Activated CD4-positive, alpha-beta memory T cell treated with anti-CD3 and anti-CD28 coated beads for 36 hours (primary cell): ENCODE measurements at places on chromosomes 12 and 14. TPM values are rescaled to one million over a fixed set of nuclear protein-coding genes. Genes with fewer than 3 reads are reported as not detected.

DNA sequence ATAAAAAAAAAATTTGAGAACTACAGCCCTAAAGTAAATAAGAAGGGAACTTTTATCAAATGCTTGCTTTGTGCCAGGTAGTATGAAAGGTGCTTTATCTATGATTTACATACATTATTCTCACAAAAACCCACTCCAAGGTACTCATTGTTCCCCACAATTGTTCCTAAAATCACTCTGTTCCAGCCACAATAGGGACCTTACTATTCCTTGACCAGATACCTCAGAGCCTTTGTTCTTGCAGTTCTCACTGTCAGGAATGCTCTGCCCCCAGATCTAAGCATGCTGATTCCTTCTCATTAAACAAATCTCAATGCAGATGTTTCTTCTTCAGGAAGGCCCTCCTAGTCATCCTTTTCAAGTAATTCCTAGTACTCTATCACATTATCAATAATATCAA, 60.2 kb downstream of the PPP1R12A start:
- H3K27me3 ChIP-seq: no peaks in the 10 kb centered on the region
- H3K4me1 ChIP-seq: peaks cover 48% of the 10 kb centered on the region
- H3K27ac ChIP-seq: no peak overlapping the region
- no peak overlapping the region for H3K4me3 ChIP-seq
- peaks cover 32% of the 10 kb centered on the region for H3K36me3 ChIP-seq
- DNase-seq: no peak

Gene SLC5A8
- total RNA-seq: not detected

DNA sequence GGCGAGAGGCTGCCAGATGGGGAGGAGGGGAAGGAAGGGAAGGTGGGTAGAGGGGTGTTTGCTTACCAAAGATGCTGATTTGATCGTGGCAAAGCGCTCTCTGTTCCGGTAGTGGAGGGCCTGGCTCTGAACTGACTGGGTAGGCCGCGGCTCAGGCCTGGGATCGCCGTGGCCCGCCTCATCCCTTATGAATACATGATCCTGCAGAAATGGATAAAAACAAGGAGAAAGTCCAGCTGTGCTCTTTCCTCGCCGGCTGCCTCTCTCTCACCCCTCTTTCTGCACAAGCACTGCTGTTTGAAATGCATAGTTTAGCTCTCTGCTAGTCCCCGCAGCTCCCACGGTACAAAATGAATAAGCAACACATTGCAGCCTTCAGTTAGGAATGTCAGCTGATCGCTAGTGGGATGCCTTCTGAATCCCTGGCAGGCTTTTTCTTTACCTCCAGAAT, 53.8 kb downstream of the PEBP1 start:
- H3K27me3 ChIP-seq: no peaks in the 10 kb centered on the region
- no peak for DNase-seq
- H3K27ac ChIP-seq: no peak overlapping the region

DNA sequence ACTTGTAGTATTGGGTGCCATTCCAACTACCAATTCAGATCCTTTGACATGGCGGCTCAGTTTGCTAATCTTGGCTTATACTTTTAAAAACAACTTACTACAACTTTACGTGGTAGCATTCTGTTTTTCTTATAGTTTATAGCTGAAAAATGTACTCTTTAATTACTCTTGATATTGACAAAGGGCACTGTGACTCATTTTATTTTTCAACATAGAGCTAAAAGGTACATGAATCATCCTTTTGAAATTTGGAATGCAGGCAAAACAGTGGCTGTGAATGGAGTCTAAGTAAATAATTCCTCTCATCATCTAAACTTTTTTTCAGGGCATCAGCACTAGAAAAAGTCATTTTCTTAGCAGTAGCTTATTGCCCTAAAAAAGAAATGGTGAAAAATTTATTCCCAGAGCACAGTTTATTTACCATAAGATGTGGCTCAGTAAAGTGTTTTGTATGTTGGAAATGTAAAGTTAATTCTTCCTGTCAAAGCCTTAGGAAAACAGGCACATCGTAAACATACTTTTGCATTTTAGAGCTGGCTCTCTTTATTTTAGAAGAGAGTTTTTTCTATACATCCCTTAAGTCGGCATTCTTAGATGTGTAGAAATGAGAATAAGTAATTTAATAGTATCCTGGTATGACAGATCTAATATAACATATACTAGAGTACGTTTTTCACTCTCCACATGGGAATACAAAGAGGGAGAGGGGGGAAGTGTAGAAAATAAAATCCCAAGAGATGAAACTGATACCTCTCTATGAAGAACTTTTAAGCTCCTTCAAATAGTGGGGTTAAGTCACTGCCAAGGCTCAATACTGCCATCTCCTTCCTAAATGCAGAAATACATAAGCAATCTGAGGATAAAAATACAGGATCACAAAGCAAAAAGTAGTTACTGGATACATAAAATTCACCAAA, 55.2 kb downstream of the SLC25A21 start:
- no peak for DNase-seq
- no peaks in the 10 kb centered on the region for H3K27me3 ChIP-seq
- no peaks in the 10 kb centered on the region for H3K4me1 ChIP-seq

DNA sequence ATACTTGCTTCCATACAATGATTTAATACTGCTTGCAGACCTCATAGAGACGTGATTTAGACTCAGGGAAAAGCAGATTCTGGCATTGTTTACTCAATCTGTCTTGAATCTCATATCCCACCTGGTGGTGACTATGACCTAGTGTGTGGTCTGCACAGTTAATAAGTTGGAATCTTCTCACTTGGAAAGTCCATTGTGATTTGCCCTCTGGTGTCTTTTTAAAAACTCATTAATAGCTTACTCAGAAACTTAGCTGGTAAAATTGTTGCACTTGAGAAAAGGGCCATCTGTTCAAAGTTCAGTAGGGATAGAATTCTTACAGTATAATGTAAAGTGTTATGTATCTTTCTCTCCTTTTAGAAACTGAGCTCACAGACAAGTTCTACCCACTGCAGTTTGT, 106.0 kb downstream of the PELI2 start:
- no peaks in the 10 kb centered on the region for H3K27me3 ChIP-seq
- no peak for DNase-seq
- H3K36me3 ChIP-seq: peaks cover 1% of the 10 kb centered on the region
- H3K4me1 ChIP-seq: no peaks in the 10 kb centered on the region

- H3K36me3 ChIP-seq: no peaks in the 10 kb centered on the region
- no peak overlapping the region for H3K4me3 ChIP-seq
- peaks cover 18% of the 10 kb centered on the region for H3K4me1 ChIP-seq
- DNase-seq: no peak
- no peak overlapping the region for H3K27ac ChIP-seq
- peaks cover 5% of the 10 kb centered on the region for H3K27me3 ChIP-seq
These were observed 160.1 kb upstream of the TMPO start for GRCh38 chr12:98355322-98355721.

Gene LRFN5
- not detected for total RNA-seq

- peaks cover 20% of the 10 kb centered on the region for H3K27me3 ChIP-seq
- peak overlapping the region; percentile 8 for H3K27ac ChIP-seq
These were observed 15.7 kb downstream of the SMCO2 start for GRCh38 chr12:27462151-27462694.

Gene NEDD1
- 57.9 TPM for total RNA-seq

DNA sequence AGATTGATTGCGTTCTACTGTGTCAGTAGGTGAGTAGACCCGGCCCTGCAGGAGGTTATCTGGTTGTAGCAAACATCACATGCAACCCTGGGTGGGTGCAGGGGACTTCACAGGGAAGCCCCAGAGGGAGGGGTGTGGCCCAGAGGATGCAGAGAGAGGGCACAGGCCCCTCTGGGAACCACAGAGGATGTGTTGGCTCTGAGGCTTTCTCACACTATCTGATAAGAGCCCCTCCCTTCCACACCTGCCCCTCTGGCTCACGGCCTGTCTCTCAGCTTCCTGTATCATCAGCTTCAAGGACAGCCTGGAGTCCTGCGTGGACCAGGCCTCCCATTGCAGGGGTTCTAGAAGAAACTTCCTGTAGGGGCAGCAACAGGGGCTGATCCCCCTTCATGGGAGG, 101.9 kb downstream of the RIN3 start:
- peak overlapping the region; percentile 73 for H3K27ac ChIP-seq
- no peaks in the 10 kb centered on the region for H3K27me3 ChIP-seq
- H3K4me1 ChIP-seq: peaks cover 33% of the 10 kb centered on the region
- no peaks in the 10 kb centered on the region for H3K36me3 ChIP-seq
- peak overlapping the region; percentile 24 for H3K4me3 ChIP-seq

DNA sequence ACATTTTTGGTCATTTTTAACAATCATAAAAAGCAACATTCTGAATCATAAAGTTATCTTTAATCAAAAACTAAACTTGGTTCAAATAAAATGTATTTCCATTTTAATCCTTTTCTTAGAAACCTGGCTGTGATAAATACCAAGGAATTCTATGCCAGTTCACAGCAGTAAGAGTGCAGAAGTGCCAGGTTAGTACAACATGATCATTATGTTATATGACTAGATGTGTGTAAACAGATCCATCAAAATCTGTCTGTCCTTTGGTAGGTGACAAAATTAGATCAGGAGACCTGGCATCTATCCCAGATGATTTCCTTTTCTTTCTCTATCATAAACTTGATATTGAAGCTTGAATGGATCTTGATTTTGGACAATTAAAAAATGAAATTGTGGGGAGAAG, 200.6 kb upstream of the STXBP6 start:
- no peak overlapping the region for H3K27ac ChIP-seq
- H3K4me1 ChIP-seq: no peaks in the 10 kb centered on the region
- no peak for DNase-seq
- no peaks in the 10 kb centered on the region for H3K36me3 ChIP-seq

- no peak overlapping the region for H3K27ac ChIP-seq
- H3K36me3 ChIP-seq: no peaks in the 10 kb centered on the region
- H3K27me3 ChIP-seq: peaks cover 11% of the 10 kb centered on the region
- DNase-seq: no peak
- H3K4me3 ChIP-seq: no peak overlapping the region
These were observed 319.6 kb upstream of the RTL1 start for GRCh38 chr14:101223127-101223526.

DNA sequence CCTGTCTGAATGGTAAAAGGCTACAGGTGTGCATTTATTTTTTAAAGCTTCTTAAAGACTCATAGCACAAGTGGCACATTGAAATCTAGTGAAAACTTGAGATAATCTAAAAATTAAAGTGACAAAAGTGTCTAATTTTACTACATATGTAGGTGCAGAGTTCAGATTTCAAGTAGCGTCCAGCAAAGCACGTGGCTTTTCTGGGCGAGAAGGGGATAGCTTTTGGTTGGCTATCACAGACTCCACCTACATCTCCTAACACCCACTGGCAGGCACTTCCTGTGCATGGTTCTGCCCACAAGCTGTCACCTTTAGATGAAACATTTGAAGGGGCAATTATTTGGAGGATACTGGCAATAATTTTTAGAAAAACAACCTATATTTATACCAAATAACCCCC, 1.9 kb upstream of the PITPNM2 start:
- H3K27me3 ChIP-seq: peaks cover 4% of the 10 kb centered on the region
- no peak for DNase-seq
- H3K36me3 ChIP-seq: peaks cover 5% of the 10 kb centered on the region
- peaks cover 27% of the 10 kb centered on the region for H3K4me1 ChIP-seq

GRCh38 chr14:33737446-33737845, 213.4 kb downstream of the EGLN3 start:
- no peaks in the 10 kb centered on the region for H3K27me3 ChIP-seq
- no peak for DNase-seq
- peaks cover 5% of the 10 kb centered on the region for H3K4me1 ChIP-seq
- H3K27ac ChIP-seq: no peak overlapping the region
- H3K36me3 ChIP-seq: no peaks in the 10 kb centered on the region

DNA sequence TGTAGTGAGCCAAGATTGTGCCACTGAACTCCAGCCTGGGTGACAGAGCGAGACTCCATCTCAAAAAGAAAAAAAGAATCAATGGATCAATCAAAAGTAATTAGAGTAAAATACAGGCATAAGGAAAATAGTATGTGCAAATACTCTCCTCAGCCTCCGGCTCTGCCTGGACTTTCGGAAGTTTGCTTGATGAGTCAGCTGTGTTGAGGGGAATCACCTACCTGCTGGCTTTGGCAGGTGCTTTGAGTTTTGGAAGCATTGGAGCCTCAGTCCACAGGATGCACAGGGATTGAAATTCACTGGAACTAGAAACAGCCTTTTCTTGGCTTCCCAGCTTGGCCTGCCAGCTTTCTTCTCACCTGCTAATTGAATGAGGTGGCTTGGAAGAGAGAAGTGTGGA, 268.2 kb downstream of the PCNX1 start:
- H3K27ac ChIP-seq: no peak overlapping the region
- peaks cover 5% of the 10 kb centered on the region for H3K27me3 ChIP-seq
- DNase-seq: no peak
- no peaks in the 10 kb centered on the region for H3K36me3 ChIP-seq
- H3K4me3 ChIP-seq: no peak overlapping the region

DNA sequence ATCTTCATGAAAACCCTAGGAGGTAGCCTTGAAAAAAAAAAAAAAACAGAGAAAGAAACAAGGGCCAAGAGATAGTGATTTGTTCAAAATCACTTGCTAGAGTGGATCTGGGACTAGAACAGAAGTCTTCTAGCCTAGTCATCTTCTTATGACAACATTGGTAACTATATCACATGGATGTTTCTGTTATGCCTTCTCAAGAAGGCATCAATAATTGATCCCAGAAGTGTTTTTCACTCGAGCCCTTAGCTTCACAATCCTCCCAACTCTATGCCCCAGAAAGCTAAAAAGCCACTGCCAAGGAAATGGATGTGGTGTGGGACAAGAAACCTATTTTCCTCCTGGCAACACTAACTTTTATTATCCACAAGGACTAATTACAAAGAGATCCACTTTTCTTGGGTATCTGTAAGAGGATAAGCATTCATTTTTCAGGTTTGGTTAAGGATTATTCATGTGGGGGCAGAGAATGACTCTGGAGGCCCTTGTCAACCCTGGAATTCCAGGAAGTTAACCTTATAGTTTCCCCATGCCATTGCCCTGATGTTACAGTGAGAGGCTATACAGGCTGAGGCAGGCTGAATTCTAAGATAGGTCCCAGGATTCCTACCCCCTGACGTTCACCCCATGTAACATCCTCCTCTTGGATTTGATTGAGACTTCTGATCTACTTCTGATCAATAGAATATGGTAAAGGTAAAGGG, 67.7 kb upstream of the CPM start:
- no peak for DNase-seq
- H3K27ac ChIP-seq: no peak overlapping the region
- H3K27me3 ChIP-seq: peaks cover 1% of the 10 kb centered on the region
- H3K4me3 ChIP-seq: no peak overlapping the region
- H3K36me3 ChIP-seq: no peaks in the 10 kb centered on the region
- no peaks in the 10 kb centered on the region for H3K4me1 ChIP-seq

DNA sequence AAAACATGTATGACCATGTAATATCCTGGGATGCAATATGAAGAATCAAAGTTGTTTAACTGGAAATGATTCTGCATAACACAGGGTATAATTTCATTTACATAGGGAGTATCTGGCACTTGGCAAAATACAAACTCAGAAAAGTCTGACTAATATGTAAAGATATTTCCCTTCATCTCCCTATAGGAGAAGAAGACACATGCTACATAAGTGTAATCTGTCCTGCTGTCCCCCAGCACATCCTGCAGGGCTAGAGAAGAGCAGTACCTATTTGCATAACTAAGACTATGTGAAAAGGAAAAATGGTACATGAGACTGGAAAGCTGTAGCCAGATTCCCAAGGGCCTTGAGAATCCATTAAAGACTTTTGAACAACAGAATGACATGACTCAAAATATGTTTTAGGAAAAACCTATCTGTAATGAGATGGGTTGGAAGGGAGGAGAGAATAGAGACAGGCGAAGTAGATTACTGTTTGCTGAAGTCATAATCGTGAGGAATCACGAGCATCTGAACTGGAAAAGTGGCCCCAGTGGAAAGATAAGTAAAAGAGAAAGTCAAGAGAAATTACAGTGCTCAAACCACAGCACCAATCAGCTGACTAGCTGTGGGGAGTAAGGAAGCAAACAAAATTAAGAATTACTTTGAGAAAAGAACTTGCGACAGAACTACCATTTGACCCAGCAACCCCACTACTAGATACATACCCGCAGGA, 155.1 kb upstream of the HMGA2 start:
- H3K36me3 ChIP-seq: no peaks in the 10 kb centered on the region
- no peak for DNase-seq
- no peak overlapping the region for H3K27ac ChIP-seq
- peaks cover 6% of the 10 kb centered on the region for H3K4me1 ChIP-seq
- no peak overlapping the region for H3K4me3 ChIP-seq
